ENCODE measurements at places on chromosomes 13 and 19.

DNA sequence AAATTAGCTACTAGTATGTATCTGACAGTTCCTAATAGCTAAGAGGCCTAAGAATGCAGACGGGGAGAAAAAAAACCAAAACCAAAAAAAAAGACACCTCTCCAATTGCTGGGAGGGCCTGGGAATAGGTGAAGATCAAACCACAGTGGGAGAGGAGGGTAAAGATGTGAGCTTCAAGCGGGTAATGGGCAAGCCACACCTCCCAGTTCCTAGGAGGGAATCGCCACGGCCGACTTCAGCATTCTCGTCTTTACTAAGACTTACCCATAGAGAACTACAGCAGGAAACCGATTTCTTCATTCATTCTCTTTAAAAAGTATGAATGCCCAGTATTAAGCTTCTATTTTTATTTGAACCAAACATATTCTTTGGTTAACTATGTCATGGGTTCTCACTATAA lies 5.6 kb upstream of the EEF1AKMT1 start:
- DNase-seq, result no peak

DNA sequence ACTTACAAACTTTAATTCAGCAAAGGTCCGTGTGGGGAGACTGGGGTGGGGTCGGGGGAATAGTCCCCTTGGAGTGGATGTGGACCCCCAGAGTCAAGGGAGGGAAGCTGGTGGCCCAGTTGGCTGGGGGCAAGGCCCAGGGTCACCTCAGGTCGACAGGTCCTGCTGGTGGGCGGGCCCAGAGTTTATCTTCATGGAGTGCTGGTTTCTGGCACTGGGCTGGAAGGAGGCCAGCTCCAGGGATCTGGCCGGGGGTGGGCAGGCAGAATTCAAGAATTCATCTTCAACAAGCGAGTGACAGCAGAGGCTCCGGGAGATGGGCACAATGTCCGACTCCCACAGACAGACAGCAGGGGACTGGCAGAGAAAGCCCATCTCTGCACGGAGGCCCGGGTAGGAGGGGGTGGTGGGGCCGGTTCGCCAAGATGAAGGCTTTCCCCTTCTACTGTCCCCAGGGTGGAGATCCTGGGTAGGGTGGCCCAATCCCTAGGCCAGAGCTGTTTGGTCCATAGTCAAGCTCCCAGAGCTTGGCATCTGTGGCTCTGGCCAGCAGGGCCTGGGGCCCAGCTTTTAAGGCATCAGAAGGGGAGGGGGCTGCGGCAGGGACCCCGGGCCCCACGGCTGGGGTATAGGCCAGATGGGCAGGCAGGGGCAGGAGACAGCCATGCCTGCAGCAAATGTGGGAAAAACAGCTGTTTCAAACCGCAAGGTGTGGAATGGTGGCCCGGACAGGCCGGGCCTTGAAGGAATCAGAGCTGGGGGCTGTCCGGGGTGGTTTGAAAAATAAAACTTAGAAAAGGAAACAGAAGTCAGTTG lies 622 bp upstream of the FDX2 start:
- DNase-seq, result no peak

DNA sequence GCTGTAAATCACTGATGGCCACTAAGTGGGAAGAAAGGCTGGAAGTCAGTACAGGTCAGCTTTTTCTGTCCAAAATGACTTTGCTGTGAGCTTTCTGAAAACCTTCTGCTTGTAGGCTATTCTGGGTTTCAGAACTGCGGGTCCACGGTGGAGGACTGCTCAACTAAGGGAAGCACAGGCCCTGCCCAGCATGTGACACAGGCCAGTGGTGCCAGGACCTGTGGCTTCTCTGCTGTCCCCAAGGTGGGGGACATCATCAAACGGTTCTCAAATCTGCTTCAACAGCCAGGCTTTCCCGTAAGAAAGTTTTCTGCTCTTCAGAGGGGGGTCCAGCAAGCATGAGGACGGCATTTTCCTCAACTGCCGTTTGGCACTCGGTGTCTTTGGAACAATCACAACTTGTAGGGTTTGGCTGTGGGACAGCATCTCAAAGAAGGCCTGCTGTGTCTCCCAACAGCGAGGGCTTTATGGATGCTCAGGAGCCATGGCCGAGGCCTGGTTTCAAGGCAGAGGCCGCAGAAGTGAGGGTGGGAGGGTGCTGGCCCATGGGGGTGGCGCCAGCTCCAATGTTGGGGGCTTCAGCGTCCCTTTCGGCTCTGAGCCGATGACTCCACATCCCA lies 3.8 kb downstream of the SGTA start:
- DNase-seq, result no peak

GRCh38 chr13:65330287-65330686 lies 1899.8 kb downstream of the PCDH9 start:
- DNase-seq, result no peak

DNA sequence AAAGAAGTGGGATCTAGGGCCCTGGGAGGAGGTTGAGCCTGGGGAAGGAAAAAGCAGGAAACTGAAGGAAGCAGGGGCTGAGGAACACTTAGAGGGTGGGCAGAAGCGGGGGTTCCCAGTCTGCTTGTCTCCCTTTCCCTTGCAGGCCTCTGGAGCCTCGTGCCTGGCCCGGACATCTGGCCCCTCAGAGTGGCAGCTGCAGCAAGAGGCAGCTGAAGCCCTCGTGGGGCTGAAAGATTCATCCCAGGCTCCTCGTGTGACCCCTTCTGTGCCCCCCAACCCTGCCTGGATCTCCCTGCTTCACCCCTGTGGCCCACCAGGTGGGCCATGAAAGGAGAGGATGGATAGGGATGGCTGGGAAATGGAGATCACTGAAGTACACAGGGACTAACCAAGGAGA lies 5.5 kb downstream of the DMRTC2 start:
- DNase-seq, result no peak

- no peak for DNase-seq
Observed at GRCh38 chr19:30161021-30161655, 211.0 kb upstream of the ZNF536 start.

- peak; percentile 97 for DNase-seq
Observed at GRCh38 chr19:37251308-37252229, 33.6 kb downstream of the ZNF383 start.

GRCh38 chr13:99269627-99270241 lies 11.6 kb upstream of the GPR18 start:
- DNase-seq, result peak; percentile 24

GRCh38 chr13:26759907-26760831 lies at the start of gene GPR12:
Gene GPR12, minus strand, starts transcription at chr13:26760786. Its CDS starts 959 bp downstream, at chr13:26759827.
- no peak for DNase-seq

DNA sequence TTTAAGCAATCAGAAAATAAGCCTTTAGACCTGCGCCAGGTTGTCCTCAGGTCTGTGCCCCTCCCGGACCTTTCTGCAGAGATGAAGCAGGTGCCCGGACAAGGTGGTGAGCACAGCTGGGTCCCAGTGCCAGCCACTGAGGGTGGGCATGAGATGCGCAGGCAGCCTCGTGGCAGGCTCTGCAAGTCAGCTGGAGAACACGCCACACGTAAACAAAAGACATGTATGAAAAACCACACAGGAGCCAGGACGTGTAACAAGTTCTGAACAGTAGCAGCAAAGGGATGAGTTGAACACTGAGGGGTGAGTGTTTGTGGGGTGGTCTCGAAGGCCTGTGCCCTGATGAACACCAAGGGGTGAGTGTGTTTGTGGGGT lies 68.8 kb upstream of the MCF2L start:
- DNase-seq, result no peak

DNA sequence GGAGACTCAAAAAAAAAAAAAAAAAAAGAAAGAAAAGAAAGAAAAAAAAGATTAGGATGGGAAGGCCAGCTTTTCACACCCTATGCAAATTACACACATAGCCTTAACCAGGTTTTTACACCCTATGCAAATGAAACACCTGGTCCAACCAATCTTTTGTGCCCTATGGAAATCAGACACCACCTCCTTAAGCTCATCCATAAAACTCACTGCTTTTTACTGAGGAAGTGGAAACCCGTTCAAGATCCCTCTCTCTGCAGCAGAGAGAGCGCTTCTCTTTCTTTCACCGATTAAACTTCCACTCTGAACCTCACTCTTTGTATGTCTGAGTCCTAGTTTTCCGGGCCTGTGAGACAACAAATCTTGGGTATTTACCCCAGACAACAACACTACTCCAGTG lies 25.3 kb upstream of the HOMER3 start:
- DNase-seq, result no peak

GRCh38 chr19:35114353-35115176 lies 1.1 kb upstream of the FXYD3 start:
- peak; percentile 59 for DNase-seq

GRCh38 chr19:35462476-35462953 lies 14.5 kb downstream of the FFAR2 start:
- DNase-seq, result no peak

DNA sequence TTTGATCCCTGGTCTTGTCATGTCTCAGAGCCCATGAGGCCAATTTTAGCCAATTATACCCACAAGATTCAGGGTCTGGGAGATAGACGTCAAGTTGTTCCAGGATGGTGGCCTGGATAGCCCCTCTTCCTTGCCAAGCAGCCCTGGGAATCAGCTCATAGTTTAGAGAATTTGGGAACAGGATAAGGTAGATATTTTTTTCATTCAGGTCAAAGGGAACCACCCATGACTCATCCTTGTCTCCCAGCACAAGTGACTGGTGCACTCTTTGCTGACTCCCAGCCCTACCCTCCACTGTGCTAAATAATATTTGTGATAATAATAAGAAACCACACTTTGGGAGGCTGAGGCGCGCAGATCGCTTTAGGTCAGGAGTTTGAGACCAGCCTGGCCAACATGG lies 17.1 kb upstream of the S1PR4 start:
- no peak for DNase-seq

GRCh38 chr13:108360139-108360538 lies 90.6 kb downstream of the TNFSF13B start:
- DNase-seq, result no peak

DNA sequence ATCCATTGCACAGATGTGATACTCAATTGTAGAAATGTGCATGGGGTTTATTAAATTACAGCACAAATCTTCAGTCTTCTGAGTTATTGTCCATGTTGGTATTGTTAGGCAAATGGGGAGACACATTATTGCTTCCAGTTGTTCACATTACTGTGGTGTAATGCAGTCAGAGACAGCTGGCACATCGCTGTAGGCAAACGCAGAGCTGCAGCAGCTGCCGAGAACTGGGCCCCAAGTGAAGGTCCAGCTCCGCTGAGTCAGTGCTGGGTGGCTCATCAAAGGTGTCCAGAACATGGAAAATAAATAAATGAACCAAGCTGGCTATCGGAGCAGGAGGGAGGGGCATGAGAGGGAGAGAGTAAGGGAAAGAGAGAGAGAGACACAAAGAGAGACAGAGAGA lies 299.1 kb upstream of the OBI1 start:
- no peak for DNase-seq

DNA sequence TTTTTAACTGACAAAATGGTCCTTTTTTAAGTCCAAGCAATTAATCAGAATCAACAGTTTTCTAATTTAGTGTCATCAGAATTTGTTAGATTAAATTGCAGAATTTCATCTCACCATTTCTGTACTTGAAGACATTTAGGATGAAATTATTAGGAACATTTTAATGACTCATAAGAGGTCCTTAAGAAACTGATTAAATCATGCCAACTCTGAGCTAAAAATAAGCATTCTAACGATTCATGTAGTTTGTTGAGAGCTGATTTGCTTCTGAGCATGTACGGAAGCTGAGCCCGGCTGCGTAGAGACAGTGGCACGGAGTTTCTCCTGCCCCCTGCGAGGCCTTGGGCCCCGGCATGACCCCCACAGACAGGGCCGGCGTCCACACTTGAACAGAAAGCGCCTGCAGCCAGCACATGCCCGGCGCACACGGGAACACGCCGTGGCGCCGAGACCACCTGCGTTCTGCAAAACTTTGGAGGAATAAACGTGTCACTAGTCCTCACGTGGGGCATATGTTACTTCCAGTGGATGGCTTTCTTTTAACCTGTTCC lies 89.7 kb upstream of the MCF2L start:
- no peak for DNase-seq

DNA sequence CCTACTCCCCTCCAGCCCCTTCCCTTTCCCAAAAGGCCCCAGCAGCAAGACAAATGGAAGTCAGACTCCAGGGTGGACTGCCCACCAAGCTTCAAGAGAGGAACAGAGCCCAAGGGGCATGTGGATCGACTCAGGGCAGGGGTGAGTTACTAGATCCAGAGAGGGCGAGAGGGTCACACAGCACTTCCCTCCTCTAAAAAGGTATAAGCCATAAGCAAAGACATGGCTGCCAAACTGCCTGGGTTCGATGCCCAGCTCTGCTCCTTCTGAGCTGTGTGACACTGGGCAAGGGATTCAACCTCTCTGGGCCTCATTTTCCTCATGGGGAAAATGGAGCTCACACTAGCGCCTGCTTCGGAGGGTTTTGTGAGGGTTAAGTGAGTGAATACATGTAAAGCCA lies 3.8 kb downstream of the PPP1R14A start:
- DNase-seq, result no peak

DNA sequence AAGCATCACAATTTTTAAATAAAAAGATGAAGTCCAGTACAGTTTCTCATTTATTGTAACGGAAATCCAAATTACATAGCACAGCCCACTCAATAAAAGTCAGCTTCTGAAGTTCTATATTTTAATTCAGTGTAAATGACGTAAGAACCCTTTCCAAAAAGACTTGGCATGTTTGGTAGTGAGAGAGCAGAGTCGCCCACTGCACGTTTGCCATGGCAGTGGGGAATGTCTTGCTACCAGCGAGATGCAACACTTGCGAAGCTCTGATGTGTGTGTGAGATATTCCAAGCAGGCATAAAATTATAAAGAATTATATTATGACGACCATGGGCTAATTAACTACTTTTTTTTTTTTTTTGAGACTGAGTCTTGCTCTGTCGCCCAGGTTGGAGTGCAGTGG lies 190.1 kb downstream of the SLC7A1 start:
- no peak for DNase-seq

GRCh38 chr19:50357178-50358100 lies 8.0 kb downstream of the NAPSA start:
- DNase-seq, result peak; percentile 85

DNA sequence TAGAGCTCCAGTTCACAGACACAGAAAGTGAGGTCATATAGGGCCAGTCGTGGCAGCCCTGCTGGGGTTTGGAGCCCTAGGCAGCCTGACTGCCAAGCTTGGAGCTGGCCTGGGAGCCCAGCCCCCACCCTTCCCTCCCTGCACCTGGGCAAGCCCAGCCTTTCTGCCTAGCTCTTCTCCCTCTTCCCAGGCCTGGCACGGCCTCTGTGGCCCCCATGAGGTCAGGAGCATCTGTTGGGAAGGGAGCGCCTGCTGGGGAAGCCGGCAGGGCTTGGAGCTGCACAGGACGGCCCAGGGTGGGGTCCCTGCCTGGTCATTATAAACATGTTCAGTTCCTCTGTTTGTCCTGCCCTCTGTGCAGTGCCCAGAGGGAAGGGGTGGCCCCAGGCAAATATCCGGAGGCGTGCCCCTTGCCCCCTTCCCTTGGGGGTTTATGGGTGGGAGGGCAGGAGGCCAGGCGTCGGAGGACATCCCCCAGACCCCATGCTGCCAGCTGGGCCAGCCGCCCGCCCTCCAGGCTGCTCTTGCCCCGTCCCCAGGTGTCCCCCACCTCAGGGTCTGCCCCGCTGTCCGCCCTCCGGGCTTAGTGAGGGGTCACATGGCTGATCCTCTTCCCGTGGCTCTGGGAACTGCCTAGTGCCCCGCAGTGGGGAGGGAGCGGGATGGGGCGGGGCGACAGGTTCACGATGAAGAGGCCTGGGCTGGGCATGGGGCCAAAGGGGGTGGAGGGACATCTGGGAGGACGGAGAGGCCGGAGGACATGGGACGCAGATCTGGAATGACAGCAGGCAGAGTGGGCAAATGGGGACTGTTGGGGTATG lies 30.0 kb upstream of the NCCRP1 start:
- no peak for DNase-seq

Measured in NCI-H748 treated with DMSO at 0.1 percent for 48 hours (cell line).